Thymus (tissue), 14 donors: ENCODE measurements at places on chromosomes 13 and 19. TPM values are rescaled to one million over a fixed set of nuclear protein-coding genes. Genes with fewer than 3 reads are reported as not detected.

GRCh38 chr19:39520541-39521484, 5.9 kb downstream of the SELENOV start:
- H3K4me1 ChIP-seq = no peaks in the 10 kb centered on the region
- no peak overlapping the region for H3K27ac ChIP-seq
- no peak overlapping the region for H3K4me3 ChIP-seq

- H3K4me1 ChIP-seq = no peaks in the 10 kb centered on the region
- no peak overlapping the region for H3K27ac ChIP-seq
- H3K4me3 ChIP-seq = no peak overlapping the region
- H3K27me3 ChIP-seq = peaks cover 16% of the 10 kb centered on the region
- H3K36me3 ChIP-seq = no peaks in the 10 kb centered on the region
- no peak for DNase-seq
These were observed 31.0 kb upstream of the SLC1A6 start for GRCh38 chr19:15010501-15011300.

DNAAF3 gene
- total RNA-seq = 0.24 TPM

GRCh38 chr13:59305896-59306295, 857.8 kb downstream of the DIAPH3 start:
- no peak for DNase-seq
- H3K4me1 ChIP-seq = no peaks in the 10 kb centered on the region
- no peaks in the 10 kb centered on the region for H3K27me3 ChIP-seq
- H3K27ac ChIP-seq = no peak overlapping the region
- no peak overlapping the region for H3K4me3 ChIP-seq
- no peaks in the 10 kb centered on the region for H3K36me3 ChIP-seq
